ENCODE measurements at places on chromosomes 5 and 9.

GRCh38 chr5:32964261-32964660 is 253.1 kb downstream of the NPR3 start:
- DNase-seq, result peak; percentile 69

DNA sequence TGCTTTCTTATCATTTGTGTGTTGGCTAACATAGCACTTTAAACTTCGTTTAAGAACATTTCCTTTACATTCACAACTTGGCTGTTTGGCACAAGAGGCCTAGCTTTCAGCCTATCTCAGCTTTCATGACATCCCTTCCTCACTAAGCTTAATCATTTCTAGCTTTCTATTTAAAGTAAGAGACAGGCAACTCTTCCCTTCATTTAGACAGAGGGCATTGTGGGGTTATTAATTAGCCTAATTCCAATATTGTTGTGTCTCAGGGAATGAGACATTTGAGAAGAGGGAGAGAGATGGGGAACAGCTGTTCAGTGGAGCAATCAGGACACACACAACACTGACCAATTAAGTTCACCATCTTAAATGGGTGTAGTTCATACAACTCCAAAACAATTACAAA is 51.0 kb upstream of the OR2K2 start:
- no peak for DNase-seq

GRCh38 chr5:31861601-31862000 is 222.7 kb downstream of the PDZD2 start:
- no peak for DNase-seq

- DNase-seq, result no peak
Observed at GRCh38 chr9:2601785-2602378, 19.7 kb upstream of the VLDLR start.

GRCh38 chr9:123119566-123119965 is 86.1 kb downstream of the GPR21 start:
- no peak for DNase-seq

GRCh38 chr5:72079288-72079687 is 28.0 kb upstream of the MAP1B start:
- no peak for DNase-seq

- no peak for DNase-seq
Observed at GRCh38 chr5:9331372-9331771, 214.5 kb downstream of the SEMA5A start.

DNA sequence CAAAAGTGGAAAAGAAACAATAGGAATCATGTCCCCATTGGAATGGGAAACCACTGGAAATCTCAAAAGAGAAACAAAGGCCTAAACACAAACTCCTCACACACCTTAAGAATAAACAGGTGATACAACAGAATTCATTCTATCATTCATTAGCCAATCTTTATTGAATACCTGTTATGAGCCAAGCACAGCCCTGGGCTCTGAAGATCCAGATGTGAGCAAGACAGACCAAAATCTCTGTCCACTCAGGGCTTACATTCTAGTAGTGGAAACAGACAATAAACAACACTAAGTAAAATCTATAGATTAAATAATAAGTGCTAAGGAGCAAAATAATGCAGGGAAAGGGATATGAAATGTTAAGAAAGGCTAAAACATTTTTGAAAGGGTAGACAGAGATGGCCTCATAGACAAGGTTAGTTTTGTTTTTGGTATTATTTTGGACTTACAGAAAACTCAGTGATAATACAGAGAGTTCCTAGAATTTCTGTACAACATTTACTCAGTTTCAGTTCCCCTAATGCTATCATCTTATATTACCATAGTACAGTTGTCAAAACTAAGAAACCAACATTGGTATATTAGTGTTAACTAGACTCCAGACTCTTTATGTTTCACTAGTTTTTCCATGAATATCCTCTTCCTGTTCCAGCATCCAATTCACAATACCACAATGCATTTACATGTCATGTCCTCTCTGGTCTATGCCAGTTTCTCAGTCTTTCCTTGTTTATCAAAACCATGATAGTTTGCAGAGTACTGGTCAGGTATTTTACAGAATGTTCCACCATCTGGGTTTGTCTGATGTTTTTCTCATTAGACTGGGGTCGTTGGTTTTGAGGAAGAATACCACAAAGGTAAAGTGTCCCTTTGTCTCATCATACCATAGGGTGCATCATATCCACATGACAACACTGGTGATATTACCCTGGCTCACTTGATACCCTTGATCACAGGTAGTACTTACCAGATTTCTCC is 103.7 kb downstream of the SIL1 start:
- no peak for DNase-seq

GRCh38 chr5:34900652-34901051 is 14.7 kb downstream of the RAD1 start:
- no peak for DNase-seq

DNA sequence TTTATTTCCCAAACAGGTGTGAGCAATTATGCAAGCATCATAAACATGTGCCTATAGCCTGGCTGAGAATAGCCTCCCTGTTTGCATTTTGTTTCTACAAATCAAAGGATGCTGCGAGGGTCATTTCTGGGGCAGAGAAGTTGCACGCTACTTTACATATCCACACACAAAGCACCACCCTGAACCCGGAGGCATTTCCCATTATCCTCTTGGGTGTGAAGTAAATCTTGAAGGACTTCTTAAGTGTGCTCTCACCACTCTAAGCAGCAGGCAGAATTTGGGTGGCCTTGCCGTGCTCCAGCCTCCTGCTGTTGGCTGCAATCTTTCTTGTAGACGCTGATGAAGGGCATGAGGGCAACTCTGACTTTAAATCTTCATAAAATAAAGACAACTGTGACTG is 124.0 kb upstream of the TLE4 start:
- no peak for DNase-seq

- no peak for DNase-seq
Observed at GRCh38 chr9:124420991-124421543, 5.8 kb upstream of the PSMB7 start.

GRCh38 chr9:111598733-111599091 is 735 bp downstream of the PTGR1 start:
- peak; percentile 59 for DNase-seq

- DNase-seq, result no peak
Observed at GRCh38 chr9:134978272-134978671, 60.6 kb upstream of the FCN1 start.

GRCh38 chr5:127912411-127912810 is 171.2 kb upstream of the SLC12A2 start:
- no peak for DNase-seq

DNA sequence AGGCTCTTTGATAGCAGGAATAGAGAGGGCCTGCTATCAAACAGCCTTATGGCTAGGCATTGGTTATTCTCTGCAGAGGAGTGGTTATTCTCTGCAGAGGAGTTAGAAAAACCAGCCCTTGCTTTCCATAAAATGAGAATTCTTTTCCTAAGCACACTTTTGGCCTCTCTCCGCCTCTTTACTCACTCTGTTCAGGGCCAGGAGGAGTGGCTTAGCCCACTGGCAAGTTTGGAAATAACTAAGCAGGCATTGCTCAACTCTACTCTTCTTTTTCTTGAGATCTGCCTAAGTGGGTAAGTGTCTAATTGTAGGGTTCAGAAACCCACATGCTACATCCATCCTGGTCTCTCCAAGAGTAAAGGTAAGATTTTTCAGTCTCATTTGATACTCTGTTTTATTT is 341.7 kb downstream of the KIAA0825 start:
- DNase-seq, result peak; percentile 52

- no peak for DNase-seq
Observed at GRCh38 chr5:173657741-173658356, 41.4 kb upstream of the BOD1 start.

DNA sequence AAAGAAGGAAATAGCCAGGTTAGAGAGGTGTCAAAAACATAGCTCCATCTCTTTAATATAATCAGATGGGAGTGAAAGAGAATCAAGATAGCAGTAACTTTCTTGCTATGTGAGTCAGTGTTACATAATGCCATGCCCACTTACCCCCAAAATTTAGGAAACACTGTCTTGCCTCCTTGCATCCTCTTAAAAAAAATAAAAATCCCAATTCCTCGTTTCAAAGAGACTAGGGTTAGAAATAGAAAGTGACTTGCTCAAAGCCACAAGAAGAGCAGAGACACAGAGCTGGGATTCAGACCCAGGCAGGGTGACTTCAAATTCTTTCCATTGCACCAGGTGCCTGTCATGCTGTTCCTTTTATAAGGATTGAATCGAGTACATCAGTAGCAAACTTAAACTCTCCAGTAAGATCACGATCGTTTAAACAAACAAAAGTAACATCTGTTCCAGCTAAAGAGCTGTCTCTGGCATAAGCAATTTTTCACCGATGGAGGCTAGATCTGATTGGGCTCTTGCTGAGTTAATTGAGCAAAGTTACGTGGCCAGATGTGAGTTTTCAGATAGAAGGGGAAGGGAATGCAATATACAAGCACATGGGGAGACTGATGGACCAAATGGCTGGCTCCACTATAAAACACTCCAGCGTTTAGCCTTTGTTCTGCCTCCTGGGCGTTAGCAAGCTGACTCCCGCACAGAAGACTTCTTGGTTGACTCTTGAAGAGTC is 176.9 kb downstream of the PALM2AKAP2 start:
- peak; percentile 33 for DNase-seq

DNA sequence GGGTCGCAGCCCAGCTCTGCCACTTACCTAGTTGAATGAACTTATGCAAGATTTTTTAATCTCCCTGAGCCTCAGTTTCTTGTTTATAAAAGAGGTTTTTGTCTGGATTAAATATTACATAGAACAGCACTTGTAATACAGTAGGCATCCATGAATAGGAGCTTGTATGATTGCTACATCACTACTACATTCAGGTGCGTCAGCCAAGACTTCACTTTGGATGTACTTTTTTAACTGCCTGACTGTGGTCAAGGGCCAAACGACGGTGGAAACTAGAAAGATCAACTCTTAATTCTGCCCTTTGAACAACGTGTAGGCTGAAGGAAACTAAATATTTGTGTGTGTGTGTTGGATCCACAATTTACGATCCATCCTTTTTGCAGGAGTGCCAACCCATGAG is 172.8 kb downstream of the RFK start:
- DNase-seq, result no peak

DNA sequence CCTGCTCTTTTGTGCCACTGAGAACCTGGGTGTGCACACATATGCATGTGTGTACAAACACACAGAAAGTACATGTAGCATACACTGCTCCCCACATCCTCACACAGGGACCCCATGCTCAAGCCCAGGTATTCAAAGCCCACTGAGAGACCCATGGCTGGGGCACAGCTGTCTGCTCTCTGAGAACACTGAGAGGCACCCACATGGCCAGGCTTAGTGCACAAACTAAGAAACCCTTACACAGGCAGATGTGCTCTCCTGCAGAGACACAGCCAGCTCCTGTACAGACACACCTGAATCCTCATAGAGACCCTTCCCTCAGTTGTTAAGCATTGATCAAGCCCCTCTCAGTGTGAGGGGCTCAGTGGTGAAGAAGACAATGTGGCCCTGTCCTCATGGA is 92.5 kb downstream of the CACNA1B start:
- DNase-seq, result no peak

- no peak for DNase-seq
Observed at GRCh38 chr9:97602430-97602829, 30.7 kb downstream of the TSTD2 start.

- no peak for DNase-seq
Observed at GRCh38 chr5:756865-757345, 27.6 kb downstream of the ZDHHC11B start.

- DNase-seq, result peak; percentile 39
Observed at GRCh38 chr5:94024101-94024500, 282.7 kb upstream of the POU5F2 start.

- DNase-seq, result peak; percentile 64
Observed at GRCh38 chr5:179819296-179820126, 1.2 kb upstream of the SQSTM1 start.

DNA sequence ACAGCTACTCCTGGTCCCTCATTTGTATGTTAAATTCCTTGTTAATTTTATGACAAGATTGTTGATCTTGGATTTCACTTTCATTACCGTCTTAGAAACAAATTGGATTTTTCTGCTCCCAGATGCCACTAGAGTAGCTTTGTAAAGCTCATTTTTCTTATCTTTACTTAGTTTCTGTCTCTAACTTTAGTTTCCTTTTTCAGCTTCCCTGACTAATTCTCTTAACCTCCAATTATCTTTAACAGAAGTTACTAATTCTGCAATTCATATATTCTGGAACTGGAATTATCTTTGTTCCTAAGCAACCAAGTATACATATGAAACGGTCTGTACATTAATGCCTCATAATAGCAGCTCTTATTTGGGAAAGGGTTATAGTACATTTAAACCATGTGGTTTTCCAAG is 16.7 kb downstream of the ITGA1 start:
- DNase-seq, result no peak

DNA sequence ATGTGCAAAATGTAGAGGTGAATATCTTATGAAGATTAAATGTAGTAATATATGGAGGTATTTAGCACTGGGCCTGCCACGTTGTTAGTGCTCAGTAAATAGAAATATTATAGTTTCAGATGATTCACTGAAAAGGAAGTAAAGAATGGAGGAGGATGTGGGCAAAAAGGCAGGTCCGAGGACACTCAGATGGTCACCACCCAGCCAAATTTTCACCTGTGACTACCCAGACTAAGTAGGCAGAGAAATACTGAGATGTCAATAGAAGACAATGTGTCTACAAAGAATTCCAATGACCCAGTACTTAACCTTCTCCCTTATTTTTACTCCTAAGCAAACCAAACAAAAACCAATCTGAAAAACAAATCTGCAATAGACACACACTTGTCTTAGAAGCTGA is 70.3 kb upstream of the ATP10B start:
- no peak for DNase-seq

- peak; percentile 61 for DNase-seq
Observed at GRCh38 chr5:93622240-93622885, 39.3 kb downstream of the NR2F1 start.

GRCh38 chr5:3943859-3944258 is 348.2 kb downstream of the IRX1 start:
- no peak for DNase-seq

DNA sequence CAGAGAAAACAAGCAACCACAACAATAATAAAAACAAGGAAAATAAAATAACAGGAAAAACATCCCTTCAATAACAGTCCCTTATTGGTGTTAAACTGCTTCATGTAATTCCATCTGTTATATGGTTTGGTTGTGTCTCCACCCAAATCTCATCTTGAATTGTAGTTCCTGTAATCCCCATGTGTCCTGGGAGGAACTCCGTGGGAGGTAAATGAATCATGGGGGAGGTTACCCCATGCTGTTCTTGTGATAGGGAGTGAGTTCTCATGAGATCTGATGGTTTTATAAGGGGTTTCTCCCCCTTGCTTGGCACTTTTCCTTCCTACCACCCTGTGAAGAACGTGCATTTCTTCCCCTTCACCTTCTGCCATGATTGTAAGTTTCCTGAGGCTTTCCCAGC is 369.8 kb downstream of the TMEM232 start:
- peak; percentile 33 for DNase-seq

GRCh38 chr5:170161069-170161468 is 55.4 kb downstream of the FOXI1 start:
- DNase-seq, result peak; percentile 49

DNA sequence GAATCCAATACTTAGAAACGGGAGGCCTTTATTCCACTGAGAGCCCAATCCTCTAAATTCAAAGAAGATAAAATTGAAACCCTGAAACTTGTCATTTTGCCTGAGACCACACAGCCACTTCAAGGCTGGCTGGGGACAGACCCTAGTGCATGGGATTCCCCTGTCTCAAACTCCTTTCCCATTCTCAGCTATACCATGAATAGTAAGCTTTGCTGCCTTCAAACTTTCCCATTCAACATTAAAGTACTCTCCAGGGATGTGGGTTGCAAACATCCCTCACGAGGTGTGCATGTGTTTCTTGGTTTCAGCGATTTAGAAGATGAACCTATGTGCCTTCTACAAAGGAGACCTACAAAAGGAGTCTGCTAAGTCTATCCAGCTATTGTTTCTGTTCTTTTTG is 64.6 kb downstream of the GABRB2 start:
- DNase-seq, result no peak
